D341Med (cell line): ENCODE measurements at places on chromosomes 7 and 10.

GRCh38 chr10:18446205-18446604, 205.2 kb downstream of the NSUN6 start:
- no peak for DNase-seq

GRCh38 chr7:12102126-12102525, 109.0 kb upstream of the TMEM106B start:
- no peak for DNase-seq

GRCh38 chr10:8416760-8417159, 362.3 kb downstream of the GATA3 start:
- no peak for DNase-seq

- DNase-seq: no peak
Observed at GRCh38 chr10:1022413-1022812, 3.2 kb downstream of the IDI2 start.

- no peak for DNase-seq
Observed at GRCh38 chr10:34565934-34566333, 249.2 kb downstream of the PARD3 start.

- DNase-seq: no peak
Observed at GRCh38 chr7:154976844-154977243, 26.1 kb downstream of the PAXIP1 start.

GRCh38 chr7:90473814-90474213, 4.4 kb downstream of the PTTG1IP2 start:
- DNase-seq: no peak

DNA sequence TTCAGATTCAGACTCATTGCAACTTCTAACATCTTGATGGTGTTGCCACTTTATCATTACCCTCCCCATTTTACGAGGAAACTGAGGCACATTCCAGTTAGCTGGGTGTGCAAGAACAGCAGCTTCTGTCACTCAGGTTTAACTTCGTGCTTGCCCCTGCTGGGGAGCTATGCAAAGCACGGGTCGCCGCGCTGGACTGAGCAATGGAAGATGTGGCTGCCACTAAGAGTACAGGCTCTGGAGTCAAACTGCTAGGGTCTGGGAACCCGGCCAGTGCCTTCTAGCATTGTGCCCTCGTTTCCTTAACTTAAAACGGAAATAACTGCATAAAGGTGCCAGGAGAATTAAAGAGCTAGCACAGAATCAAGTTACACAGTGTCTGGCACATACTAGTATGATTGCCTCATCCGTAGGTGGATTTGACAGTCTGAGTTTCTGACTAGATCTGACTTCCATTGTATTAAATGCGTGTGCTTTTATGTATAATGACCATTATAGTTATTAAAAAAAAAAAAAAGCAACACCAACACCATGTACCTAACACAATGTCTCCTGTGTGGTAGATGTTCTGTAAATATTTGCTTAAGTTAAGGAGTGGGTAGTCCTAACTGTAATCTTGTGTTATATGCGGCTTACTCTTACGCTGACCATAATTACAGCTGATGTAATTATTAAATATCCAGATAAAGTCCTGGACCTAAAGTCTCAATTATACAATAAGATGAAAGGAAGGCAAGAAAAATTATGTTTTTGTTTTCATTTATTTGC, 842 bp downstream of the ZNF22 start:
- peak; percentile 81 for DNase-seq

DNA sequence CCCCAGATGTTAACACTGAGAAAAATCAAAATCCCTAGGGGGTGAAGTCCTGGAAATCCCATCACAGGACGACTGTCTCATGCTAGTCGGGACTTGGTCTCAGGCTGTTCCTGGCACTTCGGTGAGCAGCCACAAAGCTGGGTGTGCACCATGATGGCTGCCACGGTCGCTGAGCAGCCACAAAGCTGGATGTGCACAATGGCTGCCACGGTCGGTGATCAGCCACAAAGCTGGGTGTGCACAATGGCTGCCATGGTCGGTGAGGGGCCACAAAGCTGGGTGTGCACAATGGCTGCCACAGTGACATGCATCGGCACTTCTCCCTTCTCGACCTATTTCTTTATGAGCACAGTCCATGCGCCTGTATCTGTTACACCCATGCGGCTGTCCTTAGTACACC, 505.1 kb downstream of the TCERG1L start:
- DNase-seq: no peak

DNA sequence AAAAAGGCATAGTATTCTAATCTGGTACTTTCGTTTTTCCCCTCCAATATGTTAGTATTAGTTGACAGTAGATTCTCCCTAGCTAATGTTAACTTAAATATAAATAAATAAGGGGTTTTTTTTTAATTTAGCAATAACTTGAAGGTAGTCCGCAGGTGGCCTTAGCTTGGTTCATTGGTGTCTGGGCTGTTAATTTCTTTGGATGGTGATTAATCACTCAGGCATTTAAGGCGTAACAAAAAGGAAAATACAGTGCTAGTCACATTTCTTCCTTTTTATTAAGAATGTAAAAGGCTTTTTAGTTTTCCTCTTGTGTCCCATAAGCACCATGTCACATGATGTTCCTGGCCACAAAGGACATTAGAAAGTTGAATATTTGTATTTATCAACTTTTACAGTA, 161.0 kb upstream of the POT1 start:
- DNase-seq: no peak

DNA sequence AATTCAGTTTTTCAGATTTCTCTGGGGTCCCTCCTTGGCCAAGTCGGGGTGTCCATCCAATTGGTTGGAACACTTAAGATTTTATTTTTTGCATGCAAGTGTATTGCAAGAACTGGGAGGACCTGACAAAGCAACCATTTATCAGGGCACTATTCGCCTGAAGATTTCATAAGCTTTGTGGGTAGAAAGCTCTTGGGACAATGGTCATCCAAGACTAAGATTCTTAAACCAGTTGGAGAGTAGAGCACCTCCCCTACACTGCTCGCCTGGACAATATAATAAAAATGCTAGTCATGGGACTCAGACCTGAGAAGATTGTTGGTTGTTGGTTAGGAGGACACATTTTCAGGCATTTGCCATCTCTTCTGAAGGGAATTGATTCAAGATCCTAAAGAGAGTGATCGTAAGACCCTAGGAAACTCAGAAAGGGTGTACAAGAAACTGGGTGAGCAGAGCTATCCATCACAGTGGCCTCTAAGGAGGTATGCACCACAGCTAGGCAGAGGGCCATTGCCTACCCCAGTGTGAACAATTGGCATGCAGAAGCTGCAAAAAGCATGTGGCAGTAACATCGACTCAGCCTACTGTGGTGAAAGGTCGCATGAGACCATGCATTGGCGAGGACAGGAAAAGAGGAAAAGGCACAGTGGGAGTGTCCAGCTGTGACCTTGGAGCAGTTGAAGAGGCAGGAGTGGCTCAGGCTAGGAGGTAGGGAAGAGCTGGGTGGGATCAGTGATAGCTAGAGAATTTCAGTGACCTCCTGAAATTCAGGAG, 1235.3 kb upstream of the AUTS2 start:
- no peak for DNase-seq

GRCh38 chr10:96719850-96720421, 378 bp downstream of the PIK3AP1 start:
- no peak for DNase-seq

- no peak for DNase-seq
Observed at GRCh38 chr10:14459665-14460064, 128.9 kb upstream of the FRMD4A start.

DNA sequence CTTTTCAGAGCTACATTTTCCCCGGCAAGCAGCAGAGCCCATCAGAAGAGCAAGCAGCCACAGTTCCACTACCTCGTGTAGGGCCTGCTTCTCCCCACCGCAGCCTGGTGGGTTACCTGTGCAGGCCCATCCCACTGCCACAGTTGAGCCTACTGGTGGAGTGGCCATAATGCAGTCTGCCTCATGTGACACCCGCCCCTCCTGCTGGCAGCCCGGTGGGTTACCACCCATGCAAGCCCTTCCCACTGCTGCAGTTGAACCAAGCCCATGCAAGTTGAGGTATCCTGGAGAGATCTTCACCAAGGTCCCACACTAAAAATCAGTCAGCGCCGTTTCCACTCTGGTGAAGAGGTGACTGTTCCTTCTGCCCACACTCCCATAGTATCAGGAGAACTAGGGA, 32.1 kb upstream of the CNNM1 start:
- peak; percentile 24 for DNase-seq

DNA sequence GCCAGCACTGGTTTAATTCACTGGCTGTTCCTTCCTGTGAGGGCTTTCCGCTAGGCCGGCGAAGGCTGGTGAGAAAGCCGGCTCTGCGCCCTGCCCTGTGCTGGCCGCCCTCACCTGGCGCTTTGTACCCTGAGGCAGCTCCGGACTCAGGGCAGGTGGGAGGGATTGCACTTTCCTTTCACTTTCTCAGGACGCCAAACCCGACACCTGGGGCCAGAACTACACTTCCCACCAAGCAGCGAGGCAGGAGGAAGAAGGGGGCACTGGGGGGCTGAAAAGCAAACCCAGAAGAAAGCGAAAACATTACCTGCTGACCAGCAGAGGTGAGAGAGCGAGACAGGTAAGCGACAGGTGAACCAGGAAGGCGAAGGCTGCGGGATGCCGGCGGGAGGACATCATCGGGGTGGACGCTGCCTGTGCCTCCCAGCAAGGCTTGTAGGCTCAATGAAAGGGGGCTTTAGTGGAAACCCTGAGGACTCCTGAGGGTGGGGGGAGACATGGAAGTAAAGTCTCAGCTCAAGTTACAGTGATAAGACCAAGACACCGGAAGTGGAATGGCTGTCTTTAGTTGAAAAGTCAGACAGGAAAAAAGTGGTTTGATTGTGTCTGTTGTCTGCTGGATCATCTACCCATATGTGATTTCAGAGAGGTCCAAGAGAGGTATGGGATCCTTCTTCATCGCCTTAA, at the start of gene RAB19:
TSS of gene RAB19 (plus strand) at position 181 of the 687 bp plus-strand sequence. CDS start 3,589 bp downstream, outside the sequence.
- no peak for DNase-seq

DNA sequence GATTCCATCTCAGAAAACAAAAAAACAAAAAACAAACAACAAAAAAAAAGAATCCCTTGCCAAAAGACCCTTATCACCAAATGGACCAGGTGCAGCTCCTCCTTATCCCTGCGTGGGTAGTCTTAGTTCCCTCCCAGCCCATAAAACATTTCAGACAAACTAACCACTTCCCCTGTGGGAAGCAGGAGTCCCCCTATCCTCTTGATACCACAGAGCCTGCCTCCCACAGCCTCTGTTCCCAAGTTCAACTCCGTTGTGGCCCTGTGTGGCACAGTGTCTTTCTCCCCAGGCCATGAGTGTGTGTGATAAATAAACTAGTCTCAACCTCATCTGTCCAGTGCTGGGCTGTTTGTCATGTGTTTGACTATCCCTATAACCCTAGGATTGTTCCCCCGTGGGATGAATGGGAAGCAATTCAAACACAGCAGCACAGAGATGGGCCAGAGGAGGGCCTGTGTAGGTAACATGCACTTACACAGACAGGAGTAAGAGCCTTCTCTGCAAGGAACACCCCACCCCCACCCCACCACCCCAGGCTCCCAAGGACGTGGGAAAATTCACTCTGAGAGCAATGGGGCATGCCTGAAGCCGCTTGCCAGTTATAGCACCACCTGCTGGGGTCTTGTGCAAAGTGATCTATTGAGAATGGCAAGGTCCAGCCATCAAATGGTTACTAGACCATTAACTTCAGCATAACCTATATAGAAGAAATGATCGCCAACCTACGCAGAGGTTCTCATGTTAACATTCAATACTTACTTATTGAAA, 147.1 kb upstream of the GHITM start:
- DNase-seq: peak; percentile 44

DNA sequence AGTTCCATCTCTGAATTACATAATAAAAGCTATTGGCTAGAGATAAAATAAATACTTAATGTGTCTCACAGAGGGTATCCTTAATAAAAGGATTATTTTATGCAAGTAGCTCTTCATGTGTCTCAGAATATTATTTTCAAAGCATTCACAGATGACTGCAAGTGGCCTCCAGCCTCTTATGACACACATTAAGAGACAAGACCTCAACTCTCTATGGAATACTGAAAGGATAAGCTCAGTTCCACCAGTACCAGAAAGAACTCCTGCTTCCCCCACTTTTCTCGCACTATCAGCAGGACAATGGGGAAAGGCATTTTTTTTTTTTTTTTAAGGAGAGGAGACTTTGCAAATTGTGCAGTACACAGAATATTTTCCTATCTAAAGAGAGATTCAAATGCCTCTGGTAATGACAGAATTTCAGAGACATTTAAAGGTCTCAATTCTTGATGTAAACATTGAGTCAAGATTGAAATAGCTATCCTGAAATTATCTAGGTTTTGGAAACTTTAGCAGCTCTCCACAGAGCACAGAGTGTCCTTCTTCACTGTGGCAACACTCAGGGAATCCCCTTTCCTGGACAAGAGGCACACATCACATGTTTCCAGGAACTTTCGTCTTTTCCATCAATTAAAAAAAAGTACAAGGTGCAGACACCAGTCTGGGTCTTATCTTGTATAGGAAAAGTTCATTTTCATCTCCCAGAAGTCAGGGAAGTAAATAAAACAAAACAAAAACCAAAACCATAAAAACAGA, 122.0 kb upstream of the ANK3 start:
- no peak for DNase-seq

DNA sequence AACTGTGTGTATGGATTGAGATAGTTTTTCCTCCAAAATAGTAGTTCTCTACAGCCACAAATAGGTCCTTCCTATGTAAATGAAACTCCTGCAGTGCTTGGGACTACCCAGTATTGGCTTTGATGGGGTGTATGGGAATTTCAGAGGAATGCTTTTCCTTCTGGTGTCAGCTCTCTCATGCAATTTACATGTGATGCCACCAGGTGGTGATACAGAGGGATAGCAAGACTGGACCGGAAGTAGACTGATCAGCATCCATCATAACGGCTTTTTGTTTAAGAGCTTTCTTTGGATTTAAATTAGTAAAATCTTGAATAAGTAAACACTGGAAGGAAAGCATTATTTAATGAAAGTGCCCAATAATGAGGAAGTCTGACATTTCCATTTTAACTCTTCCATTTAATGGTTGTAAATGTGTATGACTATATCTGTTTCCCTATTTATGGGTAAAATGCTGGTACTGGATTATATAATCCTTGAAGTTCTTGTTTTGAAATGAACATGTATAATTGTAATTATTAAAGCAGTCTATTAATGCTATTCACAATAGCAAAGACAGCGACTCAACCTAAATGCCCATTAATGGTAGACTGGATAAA, 22.7 kb downstream of the DYNC1I1 start:
- DNase-seq: peak; percentile 33

DNA sequence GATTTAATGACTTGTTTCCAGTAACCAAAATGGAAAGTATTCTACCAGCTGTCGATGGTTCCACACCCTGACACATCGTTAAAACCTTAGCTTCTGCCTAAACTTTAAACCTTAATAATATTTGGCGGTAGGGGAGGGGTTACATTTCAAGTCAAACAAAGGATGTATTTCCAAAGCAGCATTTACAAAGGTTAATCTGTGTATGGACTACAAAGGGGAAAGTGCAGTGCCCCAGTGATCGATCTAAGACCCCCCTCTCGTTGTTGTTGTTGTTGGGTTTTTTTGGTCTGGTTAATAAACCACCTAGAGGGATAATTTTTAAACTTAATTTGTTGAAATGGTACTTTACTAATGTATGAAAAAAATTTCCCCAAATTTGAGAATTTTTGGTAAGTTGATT, 1.1 kb upstream of the STEAP2 start:
- DNase-seq: no peak

- DNase-seq: no peak
Observed at GRCh38 chr10:91672021-91672608, 39.2 kb upstream of the PPP1R3C start.
